ENCODE measurements at places on chromosomes 2 and 18. TPM values are rescaled to one million over a fixed set of nuclear protein-coding genes. Genes with fewer than 3 reads are reported as not detected.

The B4GALT6 gene
- total RNA-seq = 33.1 TPM

The ANKRD30BL gene
- not detected for total RNA-seq

The CCDC68 gene
- 2.9 TPM for total RNA-seq

The BOK gene
- 8.0 TPM for total RNA-seq

The TMEM247 gene
- total RNA-seq = not detected

The TXNDC2 gene
- total RNA-seq = not detected

The G6PC2 gene
- total RNA-seq = not detected

DNA sequence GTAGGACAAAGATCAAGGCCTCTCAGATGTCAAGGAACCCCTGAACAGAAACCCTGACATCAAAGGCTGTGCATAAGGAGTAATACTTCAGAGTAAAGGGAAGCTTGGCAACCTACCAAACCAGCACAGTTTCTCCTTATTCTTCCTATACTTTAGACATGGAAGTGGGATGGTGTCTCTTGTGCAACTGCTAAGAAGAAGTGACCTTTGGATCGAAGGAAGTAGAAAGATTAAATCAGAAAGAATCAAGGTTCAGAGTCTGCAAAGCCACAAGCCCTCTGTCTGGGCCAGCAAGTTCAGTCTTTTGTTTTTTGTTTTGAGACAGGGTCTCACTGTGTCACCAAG lies 66.2 kb upstream of the SLC39A10 start:
- H3K36me3 ChIP-seq = no peaks in the 10 kb centered on the region
- H3K27me3 ChIP-seq = peaks cover 2% of the 10 kb centered on the region
- H3K4me1 ChIP-seq = peaks cover 14% of the 10 kb centered on the region
- H3K27ac ChIP-seq = no peak overlapping the region

GRCh38 chr2:31528823-31529222 lies 51.9 kb downstream of the SRD5A2 start:
- H3K4me1 ChIP-seq = peaks cover 5% of the 10 kb centered on the region
- no peaks in the 10 kb centered on the region for H3K27me3 ChIP-seq
- H3K36me3 ChIP-seq = no peaks in the 10 kb centered on the region
- no peak for DNase-seq

- H3K27ac ChIP-seq = peak overlapping the region; percentile 60
- peaks cover 4% of the 10 kb centered on the region for H3K27me3 ChIP-seq
- DNase-seq = no peak
- H3K4me3 ChIP-seq = no peak overlapping the region
Observed at GRCh38 chr18:55406451-55406991, 181.5 kb downstream of the TCF4 start.

DNA sequence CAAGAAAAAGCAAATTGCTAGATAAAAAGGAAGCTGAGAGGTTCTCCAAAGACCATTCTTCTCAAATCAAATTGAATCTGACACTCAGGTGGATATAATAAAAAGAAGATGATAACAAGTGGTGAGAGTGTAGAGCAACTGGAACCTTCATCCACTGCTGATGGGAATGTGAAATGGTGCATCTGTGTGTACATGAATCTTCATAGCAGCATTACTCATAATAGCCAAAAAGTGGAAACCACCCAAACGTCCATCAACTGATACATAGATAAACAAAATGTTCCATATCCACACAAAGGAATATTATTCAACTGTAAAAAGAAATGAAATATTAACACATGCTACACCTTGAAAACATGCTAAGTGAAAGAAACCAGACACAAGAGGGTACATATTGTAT lies 357.2 kb upstream of the EPHA4 start:
- H3K27me3 ChIP-seq = no peaks in the 10 kb centered on the region
- no peak for DNase-seq
- peaks cover 11% of the 10 kb centered on the region for H3K4me1 ChIP-seq
- no peak overlapping the region for H3K27ac ChIP-seq
- H3K4me3 ChIP-seq = no peak overlapping the region

DNA sequence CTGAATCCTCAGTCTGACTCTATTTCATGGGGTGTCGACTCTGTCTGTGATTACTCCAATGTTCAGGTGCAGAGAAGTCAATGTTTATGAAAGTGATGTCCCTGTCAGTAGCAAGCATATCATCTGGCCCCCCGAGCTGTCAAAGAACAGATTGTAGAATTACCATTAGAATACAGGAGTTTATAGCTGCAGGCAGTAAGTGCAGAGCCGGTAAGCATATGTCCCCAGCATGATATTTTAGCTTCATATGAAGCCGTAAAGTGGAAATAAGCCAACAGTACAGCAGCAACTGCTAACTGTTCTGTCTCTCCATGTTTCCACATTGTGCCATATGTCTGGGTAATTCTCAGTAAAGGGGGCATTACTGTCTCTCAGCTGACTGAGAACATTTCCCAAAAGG lies 541.8 kb downstream of the SOX11 start:
- H3K4me1 ChIP-seq = peaks cover 8% of the 10 kb centered on the region
- no peak for DNase-seq
- no peak overlapping the region for H3K27ac ChIP-seq
- no peak overlapping the region for H3K4me3 ChIP-seq

DNA sequence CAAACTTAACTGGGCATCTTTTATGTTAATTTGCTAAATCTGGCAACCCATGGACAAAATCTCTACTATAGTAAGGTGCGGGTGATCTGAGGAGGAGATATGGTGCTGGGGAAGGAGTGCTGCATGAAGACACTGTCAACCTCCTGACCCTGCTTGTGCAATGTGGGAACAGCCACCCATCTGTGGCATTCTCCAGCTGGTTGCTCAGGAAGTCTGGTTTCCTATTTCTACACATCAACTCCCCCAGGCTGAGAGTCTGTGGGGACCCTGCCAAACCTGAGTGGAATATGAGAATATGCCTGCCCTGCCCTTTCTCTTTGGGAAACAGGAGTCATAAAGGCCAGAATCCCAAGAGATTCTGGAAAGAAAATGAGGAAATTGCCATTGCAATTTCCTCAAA lies 60.1 kb upstream of the PAX3 start:
- H3K4me1 ChIP-seq = no peaks in the 10 kb centered on the region
- no peak overlapping the region for H3K27ac ChIP-seq
- H3K27me3 ChIP-seq = peaks cover 2% of the 10 kb centered on the region
- no peaks in the 10 kb centered on the region for H3K36me3 ChIP-seq
- DNase-seq = no peak

DNA sequence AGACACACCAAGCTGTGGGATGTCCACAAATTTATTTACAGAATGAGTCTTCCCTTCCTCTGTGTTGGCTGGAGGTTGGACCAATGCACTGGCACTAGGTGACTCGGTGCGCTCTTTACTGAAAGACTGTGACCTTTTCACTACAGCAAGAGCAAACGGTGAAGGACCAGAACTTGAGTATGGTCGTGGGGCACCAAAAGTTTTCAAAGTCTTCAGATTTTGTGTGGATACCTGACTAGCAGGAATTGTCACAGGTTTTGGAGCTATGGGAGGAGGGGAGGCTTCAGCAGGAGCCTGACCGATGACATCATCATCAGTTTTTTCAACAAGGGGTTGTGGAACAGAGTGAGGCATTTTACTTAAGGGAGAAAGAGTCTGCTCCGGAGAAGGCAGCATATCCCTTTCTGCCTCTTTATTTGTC lies 73.0 kb upstream of the GRB14 start:
- H3K27ac ChIP-seq = peak overlapping the region; percentile 56
- DNase-seq = no peak
- H3K4me1 ChIP-seq = peaks cover 44% of the 10 kb centered on the region
- H3K27me3 ChIP-seq = no peaks in the 10 kb centered on the region
- peak overlapping the region; percentile 66 for H3K4me3 ChIP-seq

- no peak overlapping the region for H3K27ac ChIP-seq
- no peaks in the 10 kb centered on the region for H3K36me3 ChIP-seq
- no peak overlapping the region for H3K4me3 ChIP-seq
- H3K27me3 ChIP-seq = no peaks in the 10 kb centered on the region
- no peaks in the 10 kb centered on the region for H3K4me1 ChIP-seq
Observed at GRCh38 chr2:161273038-161273760, 35.0 kb upstream of the PSMD14 start.

- H3K27me3 ChIP-seq = peaks cover 26% of the 10 kb centered on the region
- H3K36me3 ChIP-seq = peaks cover 4% of the 10 kb centered on the region
- peak overlapping the region; percentile 77 for H3K4me3 ChIP-seq
- peak; percentile 24 for DNase-seq
- H3K27ac ChIP-seq = peak overlapping the region; percentile 81
Observed at GRCh38 chr18:72868585-72869225, 918 bp upstream of the NETO1 start.

Measured in progenitor cell of endocrine pancreas (in vitro differentiated cells).